ENCODE measurements at places on chromosomes 13 and 19. TPM values are rescaled to one million over a fixed set of nuclear protein-coding genes. Genes with fewer than 3 reads are reported as not detected.

The TSKS gene
- not detected for total RNA-seq

DNA sequence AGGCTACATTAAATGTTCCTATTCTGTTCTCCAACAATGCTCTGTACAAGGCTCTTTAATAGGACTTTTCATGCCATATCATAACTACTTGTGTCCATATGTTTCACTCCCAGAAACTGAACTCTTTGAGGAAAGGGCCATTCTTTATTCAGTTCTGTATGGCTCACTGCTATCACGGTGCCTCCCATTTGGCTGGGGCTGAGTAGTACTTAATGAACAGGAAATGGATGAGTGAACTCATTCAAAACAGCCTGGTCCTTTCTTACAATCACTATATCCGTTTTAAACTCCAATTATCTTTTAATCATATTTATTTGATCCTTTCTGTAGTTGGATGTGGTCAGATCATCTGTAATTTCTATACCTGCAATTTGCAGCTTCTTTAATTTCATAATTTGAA is 410.6 kb downstream of the TBC1D4 start:
- H3K27me3 ChIP-seq, result no peaks in the 10 kb centered on the region
- H3K4me1 ChIP-seq, result no peaks in the 10 kb centered on the region
- H3K36me3 ChIP-seq, result no peaks in the 10 kb centered on the region
- no peak overlapping the region for H3K4me3 ChIP-seq

DNA sequence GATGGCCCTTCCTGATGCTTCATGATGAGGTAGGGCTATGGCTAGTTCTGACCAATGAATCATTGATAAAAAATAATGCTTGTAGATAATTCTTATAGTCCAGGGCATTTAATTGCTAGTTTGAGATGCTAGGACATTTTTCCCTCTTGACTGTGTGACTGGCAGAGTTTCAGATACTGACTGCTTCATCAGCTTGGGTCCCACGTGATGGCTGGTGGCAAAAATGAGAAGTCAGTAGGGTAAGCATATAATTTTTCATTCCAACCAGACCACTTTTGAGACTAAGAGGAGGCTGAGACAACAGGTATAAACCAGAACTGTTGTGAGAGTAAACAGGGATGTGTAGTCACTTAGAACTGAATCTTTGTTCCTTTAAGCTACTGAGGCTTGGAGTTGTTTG is 183.3 kb downstream of the HS6ST3 start:
- no peak for DNase-seq
- no peaks in the 10 kb centered on the region for H3K36me3 ChIP-seq
- no peaks in the 10 kb centered on the region for H3K4me1 ChIP-seq
- no peak overlapping the region for H3K27ac ChIP-seq
- no peak overlapping the region for H3K4me3 ChIP-seq

The COL4A1 gene
- total RNA-seq, result 0.48 TPM

The CLDND2 gene
- 3.3 TPM for total RNA-seq

DNA sequence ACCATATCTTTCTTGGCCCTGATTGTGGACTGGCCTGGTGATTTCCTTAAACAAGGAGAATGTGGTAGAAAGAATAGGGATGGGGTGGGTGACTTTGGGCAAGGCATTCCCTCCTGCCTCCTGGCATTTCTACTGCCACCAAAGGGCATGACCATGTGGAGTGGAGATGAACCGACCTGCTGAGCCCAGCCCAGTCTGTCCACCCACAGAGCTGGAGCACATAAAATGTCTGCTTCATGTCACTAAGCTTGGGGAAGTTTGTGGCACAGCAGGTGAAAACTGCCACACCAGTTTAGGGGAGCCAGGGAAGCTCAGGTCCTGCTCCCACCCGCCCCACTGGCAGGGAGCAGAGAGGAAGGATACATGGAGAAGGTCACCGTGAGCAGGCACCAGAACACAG is 6.3 kb downstream of the TMEM161A start:
- no peak for DNase-seq
- no peaks in the 10 kb centered on the region for H3K27me3 ChIP-seq
- no peaks in the 10 kb centered on the region for H3K36me3 ChIP-seq
- no peak overlapping the region for H3K4me3 ChIP-seq
- H3K4me1 ChIP-seq, result no peaks in the 10 kb centered on the region

DNA sequence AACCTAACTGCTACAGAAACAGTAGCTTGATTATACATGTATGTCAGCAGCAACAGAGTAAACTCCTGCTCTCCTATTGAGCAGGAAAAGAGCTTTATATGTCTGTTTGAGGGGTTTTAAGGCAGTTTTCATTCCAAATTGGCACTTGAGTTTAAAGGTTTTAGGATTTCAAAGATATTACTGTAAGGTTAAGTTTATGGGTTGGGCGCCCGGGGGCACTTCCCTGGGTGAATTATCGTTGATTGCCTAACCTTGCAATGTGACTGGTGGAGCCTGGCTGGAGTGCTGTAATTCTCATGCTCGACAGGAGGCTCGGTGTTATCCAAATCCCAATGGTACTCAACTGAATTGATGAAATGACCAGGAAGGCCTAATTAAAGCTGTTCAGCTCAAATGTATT is 1586.1 kb downstream of the OLFM4 start:
- no peaks in the 10 kb centered on the region for H3K36me3 ChIP-seq
- DNase-seq, result no peak
- H3K4me1 ChIP-seq, result no peaks in the 10 kb centered on the region
- H3K27ac ChIP-seq, result no peak overlapping the region

DNA sequence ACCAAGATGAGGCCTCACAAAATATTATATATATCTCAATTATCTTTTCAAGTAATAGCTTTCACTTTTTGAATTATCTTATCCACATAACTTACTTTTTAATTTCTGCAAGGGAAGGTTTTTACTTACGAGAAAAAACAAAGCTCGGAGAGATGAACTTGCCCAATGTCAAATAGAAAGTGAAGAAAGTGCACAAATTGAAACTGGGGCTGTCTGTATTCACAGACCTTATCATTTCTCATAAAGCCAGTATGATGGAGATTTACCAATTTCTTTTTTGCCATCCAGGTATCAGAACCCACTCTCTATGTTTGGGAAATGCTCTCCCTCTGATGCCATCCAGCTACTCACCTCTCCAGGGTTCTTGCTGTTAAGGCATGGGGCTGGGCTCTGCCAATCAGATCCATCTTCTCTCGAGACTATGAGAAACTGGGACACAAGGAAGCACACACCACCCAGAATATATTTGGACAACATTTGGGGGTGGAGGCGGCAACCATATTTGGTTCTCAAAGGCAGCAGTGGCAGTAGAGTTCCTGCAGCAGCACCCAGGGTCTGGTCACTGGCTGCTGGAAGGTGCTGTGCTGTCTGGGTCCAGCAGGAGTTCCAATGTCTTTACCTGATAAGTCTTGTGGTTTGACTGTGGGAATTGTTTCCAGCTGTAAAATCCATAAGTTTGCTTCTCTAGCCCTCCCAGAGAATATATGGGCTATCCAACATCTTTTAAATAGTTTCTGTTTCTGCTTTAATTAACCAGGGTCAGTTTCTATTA is 45.8 kb upstream of the SCEL start:
- peaks cover 8% of the 10 kb centered on the region for H3K4me1 ChIP-seq
- H3K27ac ChIP-seq, result no peak overlapping the region
- no peak for DNase-seq
- H3K4me3 ChIP-seq, result no peak overlapping the region

- H3K27ac ChIP-seq, result no peak overlapping the region
- no peak for DNase-seq
- no peak overlapping the region for H3K4me3 ChIP-seq
These were observed 176.4 kb downstream of the KCTD12 start for GRCh38 chr13:76709851-76710250.
